ENCODE measurements at places on chromosomes 4 and X.

DNA sequence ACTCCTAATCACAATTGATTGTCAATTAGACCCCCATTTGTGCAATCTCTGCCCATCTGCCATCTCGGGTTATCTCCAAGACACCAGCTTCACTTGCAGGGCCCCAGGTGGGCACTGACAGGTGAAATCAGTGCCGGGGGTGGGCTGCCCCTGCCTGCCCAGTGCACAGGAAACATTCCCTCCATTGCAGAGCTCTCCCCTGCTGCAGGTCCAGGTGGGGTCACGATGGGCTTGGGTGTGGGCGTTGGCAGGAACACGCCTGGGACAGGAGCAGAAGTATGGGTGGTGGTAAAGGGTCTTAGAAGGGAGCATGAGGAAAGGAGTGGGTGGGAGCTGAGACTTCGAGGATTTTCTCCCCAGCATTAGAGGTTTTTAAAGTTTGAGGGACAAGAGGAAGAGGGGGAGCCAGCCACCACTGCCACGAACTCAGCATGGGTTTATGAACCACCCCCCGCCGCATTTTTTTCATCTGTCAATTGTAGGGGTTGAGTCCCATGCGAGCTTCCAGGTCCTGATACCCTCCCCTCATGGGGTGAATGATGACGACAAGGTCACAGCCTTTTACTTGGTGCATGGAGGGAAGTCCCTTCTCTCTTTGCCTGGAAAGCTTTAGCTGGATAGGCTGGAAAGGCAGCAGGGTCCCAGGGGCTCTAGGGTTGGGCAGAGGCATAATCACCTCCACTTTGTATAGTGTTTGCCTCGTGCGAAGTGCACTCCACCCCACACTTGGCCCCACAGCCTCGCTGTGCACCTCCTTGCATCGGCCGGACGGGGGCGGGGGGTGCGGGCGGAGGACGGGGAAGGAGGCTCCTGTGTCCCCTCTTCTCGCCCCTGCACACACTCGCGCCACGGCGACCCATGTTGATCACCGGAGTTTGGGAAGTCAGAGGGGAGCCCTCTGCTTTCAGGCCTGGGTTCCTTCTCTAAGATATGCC, 3.5 kb upstream of the NKX1-1 start:
- no peak for DNase-seq

GRCh38 chr4:2445130-2445529, 23.8 kb upstream of the RNF4 start:
- DNase-seq = no peak

DNA sequence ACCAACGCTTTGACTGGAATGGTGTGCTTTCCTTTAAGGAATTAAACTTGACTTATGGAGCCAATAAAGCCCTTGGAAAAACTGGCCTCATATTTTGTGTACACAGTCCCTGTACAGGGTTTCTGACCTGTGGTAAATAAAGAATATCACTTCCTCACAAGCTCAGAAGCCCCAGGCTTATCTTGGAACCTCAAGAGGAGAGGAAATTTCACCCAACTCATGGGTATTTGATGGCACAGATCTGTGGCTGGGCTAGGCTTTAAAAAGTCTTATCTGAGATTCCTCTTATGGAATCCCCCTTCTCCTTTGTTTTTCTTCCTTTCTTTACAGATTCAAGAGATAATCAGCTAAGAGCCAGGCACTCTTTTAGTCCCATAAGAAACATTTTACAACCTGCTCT, 89.3 kb upstream of the USP38 start:
- no peak for DNase-seq

DNA sequence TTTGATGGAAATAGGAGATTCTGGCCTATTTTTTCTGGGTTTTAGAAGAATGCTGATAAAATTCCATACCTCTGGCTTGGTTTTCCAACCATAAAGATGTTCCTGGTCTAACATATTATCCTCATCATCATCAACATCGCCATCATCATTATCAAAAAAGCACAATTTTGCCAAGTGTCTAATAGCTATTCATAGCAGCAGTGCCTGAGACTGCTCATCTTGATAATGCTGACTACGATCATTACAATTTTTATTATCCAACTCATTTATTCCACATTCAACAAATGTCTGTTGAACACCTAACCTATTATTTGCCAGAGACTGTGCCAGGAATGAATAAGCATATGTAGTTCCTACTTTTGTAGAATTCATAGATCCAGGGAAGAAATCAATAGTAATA, 303.5 kb upstream of the GATB start:
- no peak for DNase-seq

- no peak for DNase-seq
Measured at GRCh38 chrX:13074297-13075262, 30.2 kb upstream of the FAM9C start.

- no peak for DNase-seq
Measured at GRCh38 chrX:47218920-47219815, 687 bp downstream of the CDK16 start.

DNA sequence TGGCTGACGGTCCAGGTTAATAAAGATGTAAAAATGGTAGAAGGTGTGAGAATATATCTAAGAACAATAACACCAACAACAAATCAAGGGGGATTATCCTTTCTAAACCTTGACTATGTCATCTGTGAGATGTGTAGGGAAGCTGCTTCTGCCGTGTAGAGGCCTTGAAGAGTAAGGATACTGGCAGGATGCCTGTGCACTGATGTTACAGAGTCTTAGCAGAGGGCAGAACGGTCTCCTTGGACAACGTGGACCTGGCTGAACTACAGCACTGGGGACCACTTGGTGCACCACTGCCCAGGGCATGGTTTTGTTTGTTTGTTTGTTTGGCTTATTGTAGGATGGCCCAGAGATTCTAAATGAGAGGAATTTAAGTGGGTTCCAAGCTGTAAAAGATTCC, 33.5 kb downstream of the GPAT3 start:
- no peak for DNase-seq

GRCh38 chr4:52368895-52369294, 290.2 kb downstream of the USP46 start:
- DNase-seq = no peak
